ENCODE measurements at places on chromosomes 3 and 15.

DNA sequence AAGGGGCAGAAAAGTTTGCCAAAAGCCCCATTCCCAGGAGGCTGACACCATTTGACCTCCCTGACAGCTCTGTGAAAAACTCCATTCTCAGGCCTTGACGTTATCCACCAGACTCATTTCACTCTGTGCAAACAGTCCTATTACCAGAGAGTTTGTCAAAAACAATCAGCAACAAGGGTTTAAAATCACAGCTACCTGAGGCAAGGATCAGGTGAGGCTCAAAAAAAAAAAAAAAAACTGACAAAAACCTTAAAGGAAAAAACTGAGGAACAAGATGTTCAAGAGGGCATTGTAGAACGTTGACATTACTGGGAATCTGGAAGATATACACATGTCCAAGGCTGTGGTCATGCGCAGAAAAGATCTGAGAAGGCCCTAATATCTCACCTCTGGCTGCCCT is 11.4 kb downstream of the AVEN start:
- H3K4me1 ChIP-seq: no peaks in the 10 kb centered on the region
- no peak overlapping the region for H3K27ac ChIP-seq
- H3K4me3 ChIP-seq: no peak overlapping the region
- no peaks in the 10 kb centered on the region for H3K36me3 ChIP-seq
- no peaks in the 10 kb centered on the region for H3K27me3 ChIP-seq
- DNase-seq: no peak

- no peaks in the 10 kb centered on the region for H3K27me3 ChIP-seq
- no peaks in the 10 kb centered on the region for H3K36me3 ChIP-seq
- H3K4me3 ChIP-seq: no peak overlapping the region
Observed at GRCh38 chr3:70249509-70250160, 62.8 kb downstream of the MDFIC2 start.

- no peaks in the 10 kb centered on the region for H3K36me3 ChIP-seq
- no peaks in the 10 kb centered on the region for H3K27me3 ChIP-seq
- DNase-seq: no peak
- no peak overlapping the region for H3K4me3 ChIP-seq
- no peak overlapping the region for H3K27ac ChIP-seq
- no peaks in the 10 kb centered on the region for H3K4me1 ChIP-seq
Observed at GRCh38 chr3:123722456-123722855, 137.6 kb upstream of the HACD2 start.

DNA sequence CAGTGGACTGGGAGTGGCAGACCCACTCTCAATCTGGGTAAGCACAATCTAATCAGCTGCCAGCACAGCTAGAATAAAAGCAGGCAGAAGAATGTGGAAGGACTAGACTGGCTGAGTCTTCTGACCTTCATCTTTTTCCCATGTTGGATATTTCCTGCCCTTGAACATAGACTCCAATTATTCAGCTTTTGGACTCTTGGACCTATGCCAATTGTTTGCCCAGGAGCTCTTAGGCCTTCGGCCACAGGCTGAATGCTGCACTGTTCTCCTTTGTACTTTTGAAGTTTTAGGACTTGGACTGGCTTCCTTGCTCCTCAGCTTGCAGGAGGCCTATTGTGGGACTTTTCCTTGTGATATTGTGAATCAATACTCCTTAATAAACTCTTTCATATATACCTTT is 477.7 kb upstream of the ZNF385D start:
- no peaks in the 10 kb centered on the region for H3K27me3 ChIP-seq
- H3K36me3 ChIP-seq: no peaks in the 10 kb centered on the region
- no peaks in the 10 kb centered on the region for H3K4me1 ChIP-seq
- DNase-seq: no peak

DNA sequence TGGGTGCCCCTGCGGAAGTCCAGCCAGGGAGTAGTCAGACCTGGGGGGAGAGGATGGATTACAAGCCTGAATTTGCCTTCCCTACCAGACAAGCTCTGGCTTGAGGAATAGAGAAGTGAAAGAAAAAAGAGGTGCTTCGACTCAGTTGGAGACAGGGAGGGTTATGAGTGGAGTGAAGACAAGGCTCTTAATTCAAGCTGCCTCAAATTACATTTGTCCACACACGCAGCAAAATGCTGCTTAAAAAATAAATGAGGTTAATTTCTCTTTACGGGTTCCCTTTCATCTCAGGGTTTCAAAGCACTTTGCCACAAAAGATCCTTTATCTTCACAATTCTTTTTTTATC is 49.0 kb upstream of the SLC4A7 start:
- H3K4me1 ChIP-seq: no peaks in the 10 kb centered on the region
- H3K4me3 ChIP-seq: no peak overlapping the region
- DNase-seq: no peak
- no peak overlapping the region for H3K27ac ChIP-seq

GRCh38 chr3:62705721-62706120 is 169.5 kb downstream of the CADPS start:
- H3K4me3 ChIP-seq: no peak overlapping the region
- H3K27me3 ChIP-seq: no peaks in the 10 kb centered on the region
- no peak for DNase-seq
- no peak overlapping the region for H3K27ac ChIP-seq
- H3K36me3 ChIP-seq: no peaks in the 10 kb centered on the region
- H3K4me1 ChIP-seq: no peaks in the 10 kb centered on the region

DNA sequence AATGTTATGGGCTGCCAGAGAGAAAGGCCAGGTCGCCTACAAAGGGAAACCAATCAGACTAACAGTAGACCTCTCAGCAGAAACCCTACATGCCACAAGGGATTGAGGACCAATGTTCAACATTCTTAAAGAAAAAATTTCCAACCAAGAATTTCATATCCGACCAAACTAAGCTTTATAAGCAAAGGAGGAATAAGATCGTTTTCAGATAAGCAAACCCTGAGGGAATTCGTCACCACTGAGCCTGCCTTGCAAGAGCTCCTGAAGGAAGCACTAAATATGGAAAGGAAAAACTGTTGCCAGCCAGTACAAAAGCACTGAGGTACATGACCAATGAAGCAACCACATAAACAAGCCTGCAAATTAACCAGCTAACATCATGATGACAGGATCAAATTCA is 33.1 kb downstream of the PYGO1 start:
- DNase-seq: no peak
- H3K4me3 ChIP-seq: no peak overlapping the region
- H3K27me3 ChIP-seq: no peaks in the 10 kb centered on the region
- H3K27ac ChIP-seq: no peak overlapping the region
- H3K36me3 ChIP-seq: no peaks in the 10 kb centered on the region
- no peaks in the 10 kb centered on the region for H3K4me1 ChIP-seq

DNA sequence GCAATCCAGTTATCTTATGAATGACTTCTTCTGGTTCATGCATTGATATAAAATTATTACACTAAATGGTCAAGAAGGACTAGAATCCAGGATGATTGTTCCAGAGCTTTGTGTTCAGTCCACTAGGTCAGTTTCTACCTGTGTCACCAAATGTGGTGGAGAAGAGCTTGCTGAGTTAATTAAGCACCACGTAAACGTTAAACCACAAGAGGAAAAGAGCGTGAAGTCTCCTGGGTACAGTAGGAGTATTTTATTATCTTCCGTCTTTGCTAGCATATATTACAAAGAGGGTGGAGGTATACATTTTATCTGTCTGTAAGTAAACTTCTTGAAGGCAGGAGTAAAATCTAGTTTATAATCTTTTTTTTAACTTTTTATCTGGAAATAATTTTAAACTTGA is 23.5 kb downstream of the CHP1 start:
- H3K27ac ChIP-seq: no peak overlapping the region
- peaks cover 20% of the 10 kb centered on the region for H3K4me1 ChIP-seq
- H3K27me3 ChIP-seq: no peaks in the 10 kb centered on the region
- peaks cover 6% of the 10 kb centered on the region for H3K36me3 ChIP-seq
- H3K4me3 ChIP-seq: no peak overlapping the region

All from large intestine (tissue), 12 donors.